ENCODE measurements at places on chromosomes 7 and 10.
A peak's percentile ranks its signal among the peaks of the same experiment; 100 is the strongest.

DNA sequence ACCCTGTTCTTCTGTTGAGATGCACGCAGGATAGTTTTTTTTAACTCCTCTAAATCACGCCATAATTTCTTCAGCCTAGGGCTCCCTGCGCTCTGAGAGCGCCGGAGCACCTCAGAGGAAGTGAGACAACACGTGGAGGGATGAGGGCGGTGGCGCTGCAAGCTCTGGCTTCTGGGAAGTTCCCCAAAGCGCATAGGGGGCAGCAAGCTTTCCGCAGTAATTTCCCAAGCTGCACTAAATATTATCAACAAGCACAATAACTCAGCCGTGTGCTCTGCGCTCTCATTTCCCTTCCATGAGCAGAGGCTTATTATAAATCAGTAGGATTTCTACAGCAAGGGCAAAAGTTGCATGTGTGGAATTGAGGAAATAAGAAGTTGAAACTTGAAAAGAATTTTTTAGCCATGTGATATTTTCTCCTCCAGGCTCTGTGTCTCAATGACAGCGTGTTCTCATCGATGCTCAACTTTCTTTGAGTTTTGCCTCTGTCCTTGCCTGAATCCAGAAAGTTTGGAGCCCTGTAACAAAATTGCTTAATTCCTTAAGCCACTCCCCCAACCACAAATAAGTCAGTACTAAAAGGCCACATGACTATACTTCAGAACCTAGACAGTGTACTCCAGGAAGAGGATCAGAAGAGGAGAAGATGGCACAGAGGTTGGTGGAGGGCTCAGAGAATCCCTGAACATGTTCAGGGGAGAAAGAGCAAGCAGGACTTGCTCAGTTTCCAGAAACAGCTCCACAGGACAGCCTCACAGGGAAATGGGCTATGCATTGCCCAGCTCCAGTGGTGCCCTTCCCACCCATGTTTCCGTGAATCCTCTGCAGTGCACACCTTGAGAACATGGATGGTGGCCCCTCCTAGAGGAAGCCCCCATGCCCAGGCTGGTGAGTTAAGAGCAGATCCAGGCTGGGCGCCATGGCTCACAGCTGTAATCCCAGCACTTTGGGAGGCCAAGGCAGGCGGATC is 221.5 kb upstream of the GHITM start:
- DNase-seq = peak; percentile 23

GRCh38 chr7:518630-519483 is 789 bp downstream of the PDGFA start:
- DNase-seq = peak; percentile 55

DNA sequence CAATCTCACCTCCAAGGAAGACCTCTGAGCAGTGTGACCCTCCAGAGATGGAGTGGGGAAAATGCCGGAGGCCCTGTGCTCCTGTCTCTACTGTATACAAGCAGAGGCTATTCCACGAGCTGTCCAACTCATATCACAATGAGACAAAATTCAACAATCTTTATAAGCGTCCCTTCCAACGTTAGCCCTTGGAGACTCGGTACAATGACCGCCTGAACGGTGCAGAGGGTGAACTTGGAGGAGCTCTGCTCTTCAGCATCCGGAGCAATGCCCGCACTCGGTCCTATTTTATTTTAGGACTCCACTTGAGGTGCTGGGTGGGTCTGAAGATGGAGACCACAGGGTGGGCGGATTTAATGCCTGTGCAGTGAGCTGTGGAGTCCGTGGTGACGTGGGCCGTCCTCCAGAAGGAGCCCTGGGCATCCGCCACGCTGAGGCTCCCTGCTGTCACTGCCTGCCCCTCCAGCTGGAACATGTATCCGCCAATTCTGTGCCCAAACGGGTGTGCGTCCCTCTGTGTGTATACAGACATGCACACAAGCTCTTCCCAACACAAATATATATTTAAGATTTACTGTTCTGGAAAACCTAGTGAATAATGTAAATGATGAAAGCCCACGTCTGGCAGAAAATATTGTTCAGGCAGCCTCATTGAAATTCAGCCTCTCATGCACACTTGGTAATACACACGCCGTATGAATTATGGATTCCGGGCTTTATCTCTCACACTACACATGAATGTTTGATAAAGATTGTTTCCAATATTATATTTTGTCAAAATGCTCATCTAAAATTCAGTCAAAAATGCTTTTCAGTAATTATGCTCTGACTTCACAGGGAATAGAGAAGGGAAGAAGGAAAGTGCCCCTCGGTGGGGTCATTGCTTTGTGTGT is 239.9 kb upstream of the ZMIZ1 start:
- no peak for DNase-seq

GRCh38 chr10:43809211-43809930 is 160.7 kb upstream of the ZNF32 start:
- DNase-seq = no peak

- no peak for DNase-seq
Measured at GRCh38 chr10:126878594-126878993, 26.6 kb upstream of the DOCK1 start.

DNA sequence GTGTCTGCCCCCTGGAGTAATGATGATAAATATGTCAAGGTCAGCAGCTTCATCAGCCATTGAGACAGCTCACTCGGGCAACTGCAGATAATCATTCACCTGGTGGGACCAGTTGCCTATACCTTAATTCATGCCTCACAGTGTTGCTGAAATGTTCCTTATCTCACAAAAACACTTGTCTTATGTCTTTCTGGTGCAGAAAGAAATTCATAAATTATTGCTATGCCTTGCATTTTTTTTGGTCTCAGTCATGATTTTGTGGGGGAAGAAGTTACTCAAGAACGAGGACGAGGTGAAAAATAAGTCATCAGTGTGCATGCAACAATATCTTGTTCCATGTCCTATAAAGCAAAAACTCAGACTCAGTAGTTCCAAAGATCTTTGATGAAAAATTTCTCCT is 16.0 kb downstream of the TRIL start:
- DNase-seq = no peak

DNA sequence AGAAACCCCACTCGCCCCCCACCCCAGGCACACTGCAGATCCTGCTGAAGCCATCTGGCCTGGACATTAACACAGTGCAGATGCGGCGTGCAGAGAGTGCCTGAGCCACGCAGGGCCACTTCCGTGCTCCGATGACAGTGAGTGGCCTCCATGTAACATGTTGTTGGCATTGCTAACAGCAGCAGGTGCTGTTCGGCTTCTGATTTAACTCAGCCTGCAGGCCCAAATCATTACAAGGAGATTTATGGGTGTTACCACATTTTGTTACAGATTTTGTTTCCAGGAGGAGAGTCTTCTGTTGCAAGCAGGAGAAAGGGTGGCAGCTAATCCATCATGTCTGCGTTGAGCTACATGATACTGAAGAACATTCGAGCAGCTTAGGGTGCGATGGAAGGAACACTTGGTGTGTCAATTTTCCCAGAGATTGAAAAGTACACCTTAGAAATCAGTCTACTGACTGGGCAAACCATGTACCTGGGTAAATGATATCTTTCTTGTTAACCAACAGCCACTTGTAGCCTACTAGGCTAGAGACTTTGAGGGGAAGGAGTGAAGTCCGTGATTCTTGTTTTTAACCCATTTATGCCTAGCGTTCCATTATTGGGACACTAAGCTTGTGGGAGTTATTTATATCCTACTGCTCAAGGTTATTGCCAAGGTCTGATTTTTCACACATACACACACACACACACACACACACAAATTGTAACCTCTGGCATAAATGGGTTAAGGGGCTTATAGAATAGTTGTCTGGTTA is 90.0 kb downstream of the JCAD start:
- DNase-seq = no peak

DNA sequence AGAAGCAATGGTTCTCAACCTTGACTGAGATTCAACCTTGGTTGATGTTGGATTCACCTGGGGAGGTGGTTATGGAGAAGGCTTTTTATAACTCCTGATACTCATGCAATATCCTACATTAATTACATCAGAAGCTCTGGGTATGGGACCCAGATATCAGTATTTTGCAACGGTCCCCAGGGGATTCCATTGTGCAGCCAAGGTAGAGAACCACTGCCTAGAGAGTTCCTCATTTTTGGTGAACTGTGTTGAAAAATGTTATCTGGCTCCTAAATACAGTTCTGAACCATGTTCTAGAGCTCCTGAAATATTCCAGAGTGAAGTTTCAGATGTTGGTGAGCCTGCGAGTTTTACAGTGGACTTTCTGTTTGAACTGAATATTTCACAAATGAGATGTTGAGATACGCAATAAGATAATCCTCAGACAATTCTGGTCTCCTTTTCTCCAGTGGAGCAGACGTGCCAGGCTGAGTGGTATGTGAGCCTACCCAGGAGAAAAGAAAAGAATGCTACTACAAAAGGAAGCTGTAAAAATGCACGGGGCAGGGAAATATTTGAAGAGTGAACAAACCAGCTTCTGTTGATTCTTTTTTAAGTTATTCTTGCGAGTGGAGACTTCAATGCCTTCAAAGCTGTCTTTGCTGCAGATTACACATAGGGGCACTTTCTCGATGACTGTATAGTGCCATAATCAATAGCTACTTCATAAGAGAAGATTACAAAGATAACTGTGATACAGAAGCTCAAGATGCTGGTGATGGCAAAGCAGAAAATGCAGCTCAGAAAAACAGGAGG is 13.6 kb upstream of the C10orf120 start:
- no peak for DNase-seq

GRCh38 chr10:9762966-9763656 is 1254.6 kb upstream of the CELF2 start:
- no peak for DNase-seq

- no peak for DNase-seq
Measured at GRCh38 chr7:70699271-70699670, 432.7 kb upstream of the GALNT17 start.

DNA sequence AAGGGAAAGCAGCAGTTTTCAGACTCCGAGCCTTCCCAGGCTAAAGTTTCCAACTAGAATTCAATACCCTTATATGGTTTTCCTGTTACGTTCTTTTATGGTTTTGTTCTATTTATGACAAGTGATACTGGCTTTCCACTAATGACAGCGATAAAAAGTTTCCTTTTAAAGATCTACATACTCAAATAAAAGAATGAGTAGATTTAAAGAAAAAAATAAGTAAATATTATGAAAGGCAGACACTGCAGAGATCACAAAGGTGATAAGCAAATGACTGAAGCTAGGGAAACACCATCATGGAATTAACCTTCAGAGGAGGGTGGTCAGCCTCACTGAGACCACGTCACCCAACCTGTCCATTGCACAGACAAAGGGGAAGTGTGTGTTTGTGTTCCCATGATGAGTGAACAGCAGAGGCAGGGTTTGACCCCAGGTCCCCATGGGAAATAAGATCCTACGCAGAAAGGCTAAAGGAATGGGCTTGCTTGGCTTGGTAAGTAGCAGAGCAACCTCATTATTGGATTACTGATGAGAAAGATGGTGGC is 4.0 kb downstream of the VSIR start:
- DNase-seq = peak; percentile 41

- DNase-seq = no peak
Measured at GRCh38 chr7:130488392-130489139, 3.3 kb upstream of the MEST start.

GRCh38 chr7:99267481-99267840 is 5.2 kb upstream of the MYH16 start:
- DNase-seq = no peak

DNA sequence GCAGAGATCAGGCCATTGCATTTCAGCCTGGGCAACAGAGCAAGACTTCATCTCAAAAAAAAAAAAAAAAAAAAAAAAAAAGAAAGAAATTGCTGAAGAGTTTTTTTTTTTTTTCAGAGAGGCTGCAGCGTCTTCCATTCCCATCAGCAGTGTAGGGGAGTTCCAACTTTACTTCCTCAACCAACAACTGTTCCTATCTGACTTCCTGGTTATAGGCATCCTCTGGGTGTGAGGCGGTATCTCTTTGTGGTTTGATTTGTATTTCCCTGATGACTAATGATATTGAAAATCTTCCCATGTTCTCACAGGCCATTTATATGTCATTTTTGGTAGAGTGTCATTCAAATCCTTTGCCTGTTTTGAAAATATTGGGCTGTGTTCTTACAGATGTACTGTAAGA is 40.2 kb downstream of the PRTFDC1 start:
- DNase-seq = no peak

DNA sequence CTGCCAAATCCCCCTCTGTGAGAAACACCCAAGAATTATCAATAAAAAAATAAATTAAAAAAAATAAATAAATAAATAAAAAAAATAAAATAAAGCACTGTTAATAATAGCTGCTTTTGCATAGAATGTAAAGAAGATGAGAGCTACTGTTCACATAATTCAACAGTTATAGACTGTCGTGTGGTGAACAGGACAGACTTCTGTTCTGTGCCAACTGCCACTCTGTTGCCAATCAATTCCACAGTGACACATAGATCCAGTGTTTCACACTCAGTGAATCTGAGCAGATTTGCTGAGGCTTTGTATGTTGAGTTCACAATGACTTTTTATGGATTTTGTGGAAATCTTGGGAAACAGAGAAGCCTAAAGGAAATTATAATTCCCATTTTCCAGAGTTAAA is 14.9 kb downstream of the ARHGAP19 start:
- no peak for DNase-seq

GRCh38 chr7:50351267-50351666 is 46.8 kb downstream of the IKZF1 start:
- DNase-seq = peak; percentile 73

- no peak for DNase-seq
Measured at GRCh38 chr7:156100086-156100485, 287.8 kb upstream of the SHH start.

GRCh38 chr10:60572511-60573194 is 183.0 kb upstream of the ANK3 start:
- DNase-seq = peak; percentile 74

- no peak for DNase-seq
Measured at GRCh38 chr10:130215151-130215930, 79.2 kb downstream of the GLRX3 start.

- DNase-seq = no peak
Measured at GRCh38 chr10:131858118-131858515, 42.7 kb upstream of the PPP2R2D start.

GRCh38 chr7:3673524-3673923 is 372.5 kb downstream of the SDK1 start:
- DNase-seq = peak; percentile 39

- no peak for DNase-seq
Measured at GRCh38 chr10:22442063-22442462, 96.8 kb downstream of the SPAG6 start.

DNA sequence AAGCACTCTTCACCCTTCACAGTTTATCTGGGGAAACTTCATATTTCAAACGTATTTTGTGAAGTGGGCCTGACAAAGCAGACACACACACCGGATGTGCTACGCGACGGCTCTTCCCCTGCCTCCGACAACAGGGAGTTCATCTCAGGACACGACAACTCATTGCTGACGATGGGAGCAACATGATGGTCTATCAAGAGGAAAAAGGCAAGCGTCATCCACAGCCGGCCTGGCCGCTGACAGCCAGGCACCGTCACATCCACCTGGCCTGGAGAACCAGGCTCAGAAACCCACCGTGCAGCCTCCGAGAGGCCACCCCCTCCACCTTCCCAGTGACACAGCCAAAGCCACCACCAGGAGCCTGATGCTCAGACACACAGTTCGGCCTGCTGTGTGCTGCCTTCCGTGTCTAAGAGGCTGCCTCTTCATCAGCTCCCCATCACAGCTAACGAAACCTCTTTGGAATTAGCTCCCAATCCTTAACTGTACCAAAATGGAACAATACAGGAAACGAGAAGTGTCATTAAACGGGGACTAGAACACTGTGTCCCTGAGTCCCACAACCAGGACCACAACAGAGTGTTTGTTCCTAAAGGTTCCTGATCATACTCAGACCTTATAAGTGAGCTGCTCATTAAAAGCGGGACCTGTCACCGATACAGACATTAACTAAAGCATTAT is 76.7 kb downstream of the SFMBT2 start:
- DNase-seq = no peak

- peak; percentile 46 for DNase-seq
Measured at GRCh38 chr7:51139796-51140195, 176.8 kb downstream of the COBL start.

Data from activated CD4-positive, alpha-beta T cell treated with anti-CD3 and anti-CD28 coated beads, Interleukin-2, Interleukin-6, amounts not matched to agents 100 ng/mL and 50 ng/mL, durations not matched to agents 16 hours and 8 hours (primary cell).